Activated CD8-positive, alpha-beta memory T cell treated with anti-CD3 and anti-CD28 coated beads, Interleukin-2, amount 50 U/mL, for 4 hours (primary cell): ENCODE measurements at places on chromosomes 11 and 22.

DNA sequence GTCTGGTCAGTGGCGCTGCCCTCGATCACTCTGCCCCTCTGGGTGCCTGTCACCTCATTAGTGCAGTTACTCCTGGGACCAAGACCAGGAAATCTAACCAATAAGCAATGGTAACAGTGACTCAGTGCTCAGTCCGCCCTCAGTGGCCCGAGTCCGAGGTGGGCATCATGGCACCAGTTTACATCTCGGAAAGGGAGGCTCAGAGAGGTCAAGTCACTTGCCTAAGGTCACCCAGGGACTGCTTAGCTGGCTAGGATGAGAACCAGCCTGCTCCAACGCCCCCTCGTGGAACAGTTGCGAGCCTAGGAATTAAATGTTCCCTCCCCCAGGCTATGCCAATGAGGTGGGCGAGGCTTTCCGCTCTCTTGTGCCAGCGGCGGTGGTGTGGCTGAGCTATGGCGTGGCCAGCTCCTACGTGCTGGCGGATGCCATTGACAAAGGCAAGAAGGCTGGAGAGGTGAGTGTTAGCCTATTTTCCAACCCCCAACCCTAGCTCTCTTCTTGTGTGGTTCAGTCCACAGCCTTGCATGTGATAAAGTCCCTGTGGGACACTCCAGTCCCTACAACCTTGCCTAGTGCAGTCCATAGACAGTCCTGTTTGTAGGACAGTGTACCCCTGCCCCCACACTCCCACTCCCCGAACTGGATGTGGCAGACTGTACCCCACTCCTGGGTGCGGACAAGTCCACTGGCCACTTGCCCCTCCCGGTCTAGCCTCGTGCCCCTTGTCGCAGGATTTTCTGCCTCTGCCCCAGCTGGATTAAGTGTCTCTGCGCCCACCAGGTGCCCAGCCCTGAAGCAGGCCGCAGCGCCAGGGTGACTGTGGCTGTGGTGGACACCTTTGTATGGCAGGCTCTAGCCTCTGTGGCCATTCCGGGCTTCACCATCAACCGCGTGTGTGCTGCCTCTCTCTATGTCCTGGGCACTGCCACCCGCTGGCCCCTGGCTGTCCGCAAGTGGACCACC, 1.1 kb downstream of the MTFP1 start:
- peak; percentile 88 for DNase-seq

- no peak for DNase-seq
These were observed 44.6 kb downstream of the COPB1 start for GRCh38 chr11:14454861-14455632.

DNA sequence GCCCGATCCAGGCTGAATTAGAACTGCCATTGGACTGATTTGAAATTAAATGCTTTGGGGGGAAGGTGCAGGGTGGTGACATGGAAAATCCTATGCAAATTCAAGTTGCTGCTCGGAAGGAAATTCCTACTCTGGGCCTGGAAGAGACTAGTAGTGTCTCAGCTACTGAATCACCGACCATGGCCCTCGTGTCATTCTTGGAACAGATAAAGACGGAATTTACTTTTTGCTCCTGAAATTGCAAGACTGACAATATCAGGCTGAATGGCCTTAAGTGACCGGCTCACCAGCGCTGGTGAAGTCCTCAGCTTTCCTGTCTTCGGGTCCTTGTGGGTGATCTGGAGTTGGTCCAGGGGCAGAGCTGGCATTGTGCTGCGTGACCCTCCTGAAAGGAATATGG, 6.1 kb downstream of the ASCC2 start:
- no peak for DNase-seq

DNA sequence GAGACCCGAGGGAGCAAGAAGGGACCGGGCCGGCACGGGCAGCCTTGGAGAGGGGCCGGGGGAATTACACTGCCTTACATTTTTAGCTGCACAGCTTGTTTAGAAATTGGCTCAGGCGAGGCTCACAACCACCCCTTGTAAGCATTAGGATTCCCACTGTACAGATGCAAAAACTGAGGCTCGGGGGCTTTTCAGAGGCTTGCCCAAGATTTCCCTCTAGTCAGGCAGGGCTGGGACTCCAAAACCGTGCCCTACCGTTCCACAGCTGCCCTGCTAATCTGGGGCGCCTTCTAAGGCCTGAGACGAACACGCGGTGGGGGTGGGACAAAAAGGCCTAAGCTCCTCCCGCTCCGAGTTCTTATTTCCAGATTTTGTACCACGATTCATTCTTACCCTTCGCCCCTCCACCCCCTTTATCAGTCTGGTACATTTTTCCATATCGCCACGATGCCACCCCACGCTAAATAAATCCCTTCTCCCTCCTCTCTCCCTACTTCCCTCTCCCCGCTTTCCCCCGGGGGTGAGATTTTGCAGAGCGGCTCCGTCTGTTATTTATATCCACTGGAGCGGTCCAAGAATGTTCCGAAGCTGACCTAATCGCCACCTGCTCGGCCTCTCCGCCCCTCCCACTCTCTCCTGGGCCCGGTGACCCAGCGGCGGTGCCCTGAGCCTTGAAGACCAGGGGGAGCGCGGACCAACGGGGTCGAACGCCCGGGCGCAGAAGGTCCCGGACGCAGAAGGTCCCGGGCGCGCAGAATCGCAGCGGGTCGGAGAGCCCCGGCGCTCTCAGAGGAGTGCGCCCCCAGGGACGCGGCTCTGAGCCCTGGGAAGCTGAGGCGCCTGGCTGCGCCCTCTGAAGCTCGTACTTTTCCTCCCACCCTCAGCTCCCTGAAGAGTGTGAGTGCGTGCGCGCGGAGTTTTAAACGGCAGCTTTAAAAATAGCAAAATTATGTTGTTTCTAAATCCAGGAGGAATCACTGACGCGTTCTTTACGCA, 764 bp upstream of the PACSIN3 start:
- DNase-seq, result peak; percentile 56

- DNase-seq, result no peak
These were observed 19.0 kb upstream of the CABP7 start for GRCh38 chr22:29700900-29701154.

- DNase-seq, result peak; percentile 49
These were observed 860 bp downstream of the PRMT3 start for GRCh38 chr11:20388096-20389055.
